Activated CD4-positive, alpha-beta T cell treated with anti-CD3 and anti-CD28 coated beads for 1 hour (primary cell): ENCODE measurements at places on chromosomes 16 and 17.

GRCh38 chr16:66292241-66292935 lies 74.1 kb upstream of the CDH5 start:
- DNase-seq = no peak

DNA sequence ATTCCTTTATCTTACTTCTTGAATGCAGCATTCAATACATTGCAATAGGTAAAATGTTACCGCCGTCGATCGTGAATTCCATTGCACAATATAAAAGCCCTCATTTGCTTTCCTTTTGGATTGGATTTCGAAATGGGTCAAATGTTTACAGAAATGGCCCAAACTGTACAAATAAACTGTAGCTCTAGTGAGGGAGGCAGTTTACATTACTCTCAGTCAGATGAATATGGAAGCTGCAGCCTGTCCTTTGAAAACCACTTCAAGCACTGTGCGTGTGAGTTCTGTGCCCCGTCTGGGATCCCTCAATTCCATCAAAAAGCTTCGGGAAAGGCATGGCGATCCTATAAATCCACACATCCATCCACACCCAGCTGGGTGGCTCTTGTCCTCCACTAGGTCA lies 258.6 kb upstream of the FOXF1 start:
- DNase-seq = no peak

DNA sequence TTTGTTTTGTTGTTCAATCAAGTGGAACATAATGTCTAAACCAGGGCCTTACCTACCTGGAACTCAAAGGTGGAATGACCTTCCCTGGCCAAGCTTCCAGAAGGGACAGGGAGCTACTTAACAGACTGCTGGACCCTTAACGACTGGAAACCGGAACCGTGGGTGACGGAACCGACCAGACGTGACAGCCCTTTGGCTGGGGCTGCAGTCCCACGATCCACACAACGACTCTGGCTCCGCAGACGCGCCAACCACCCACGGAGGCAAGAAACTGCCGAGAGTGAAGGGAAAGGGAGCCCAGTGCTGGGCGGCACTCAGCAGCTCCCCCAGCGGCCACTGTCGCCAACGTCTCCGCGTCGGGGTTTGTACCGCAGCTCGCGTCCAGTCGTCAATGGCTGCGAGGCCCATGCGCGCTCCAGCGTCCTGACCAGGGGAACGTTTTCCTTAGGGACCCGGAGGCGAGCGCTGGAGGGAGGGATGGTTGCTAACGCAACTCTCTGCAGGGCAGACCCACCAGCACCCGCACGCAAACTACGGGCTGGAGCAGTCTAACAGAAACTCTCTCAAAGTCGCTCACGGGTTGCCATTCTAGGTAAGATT lies 5.5 kb upstream of the KIF22 start:
- DNase-seq = peak; percentile 61

DNA sequence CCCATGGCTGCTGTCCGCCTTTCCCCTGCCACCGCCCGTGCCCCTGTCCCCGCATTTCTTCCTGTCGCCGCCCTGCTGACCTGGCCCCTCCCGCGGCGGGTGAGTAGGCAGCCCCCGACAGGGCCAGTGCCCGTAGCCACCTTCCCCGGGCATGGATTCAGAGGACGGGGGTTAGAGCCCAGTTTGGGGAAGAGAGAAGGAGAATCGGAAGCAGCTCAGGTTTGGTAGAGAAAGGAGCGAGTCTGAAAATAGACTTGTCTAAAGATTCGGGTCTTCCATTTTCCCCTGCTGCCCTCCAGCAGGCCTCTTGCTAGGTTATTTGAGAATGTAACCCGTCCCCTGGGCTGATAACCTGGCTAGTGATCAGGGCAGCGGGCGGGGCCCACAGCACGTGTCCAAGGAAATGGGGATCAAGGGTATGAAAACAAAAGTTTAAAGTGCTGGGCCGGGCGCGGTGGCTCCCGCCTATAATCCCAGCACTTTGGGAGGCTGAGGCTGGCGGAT lies 7.9 kb upstream of the CLDN9 start:
- no peak for DNase-seq

DNA sequence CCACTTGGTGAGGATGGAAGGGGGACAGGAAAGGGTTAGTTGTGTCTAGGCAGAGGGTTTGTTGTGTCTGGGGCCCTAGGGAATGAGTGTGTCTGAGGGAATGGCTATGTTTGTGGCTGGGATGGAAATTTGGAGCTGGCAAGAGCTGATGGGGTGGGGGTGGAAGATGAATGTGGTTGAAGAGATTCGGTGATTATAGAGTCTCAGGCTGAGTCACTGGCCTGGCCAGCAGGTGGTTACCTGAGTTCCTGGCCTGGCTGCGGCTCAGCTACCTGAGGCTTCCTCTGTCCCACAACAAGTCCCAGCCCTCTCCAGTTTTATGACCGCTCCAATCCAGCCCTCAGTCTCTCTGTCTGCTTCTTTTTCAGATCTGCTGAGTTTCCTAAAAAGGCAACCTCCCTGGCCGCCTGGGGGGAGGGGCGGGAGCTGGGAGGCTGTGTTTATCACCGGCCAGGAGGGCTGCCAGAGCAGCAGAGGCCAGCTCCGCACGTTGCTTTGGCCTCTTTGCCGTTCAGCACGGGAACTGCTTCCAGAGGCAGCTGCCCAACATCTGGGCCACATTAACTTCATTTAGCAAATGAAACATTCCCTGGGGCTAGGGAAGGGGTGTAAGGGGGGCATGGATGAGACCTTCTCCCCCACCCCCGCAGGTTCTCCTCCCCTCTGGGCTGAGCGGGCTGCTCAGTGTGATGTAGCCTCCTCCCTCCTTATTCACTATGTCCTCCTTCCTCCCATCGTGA lies 21.8 kb downstream of the ITGB3 start:
- no peak for DNase-seq

- no peak for DNase-seq
Measured at GRCh38 chr16:2149630-2150417, 1.4 kb downstream of the RAB26 start.

- no peak for DNase-seq
Measured at GRCh38 chr17:43025766-43026537, 921 bp downstream of the RND2 start.

DNA sequence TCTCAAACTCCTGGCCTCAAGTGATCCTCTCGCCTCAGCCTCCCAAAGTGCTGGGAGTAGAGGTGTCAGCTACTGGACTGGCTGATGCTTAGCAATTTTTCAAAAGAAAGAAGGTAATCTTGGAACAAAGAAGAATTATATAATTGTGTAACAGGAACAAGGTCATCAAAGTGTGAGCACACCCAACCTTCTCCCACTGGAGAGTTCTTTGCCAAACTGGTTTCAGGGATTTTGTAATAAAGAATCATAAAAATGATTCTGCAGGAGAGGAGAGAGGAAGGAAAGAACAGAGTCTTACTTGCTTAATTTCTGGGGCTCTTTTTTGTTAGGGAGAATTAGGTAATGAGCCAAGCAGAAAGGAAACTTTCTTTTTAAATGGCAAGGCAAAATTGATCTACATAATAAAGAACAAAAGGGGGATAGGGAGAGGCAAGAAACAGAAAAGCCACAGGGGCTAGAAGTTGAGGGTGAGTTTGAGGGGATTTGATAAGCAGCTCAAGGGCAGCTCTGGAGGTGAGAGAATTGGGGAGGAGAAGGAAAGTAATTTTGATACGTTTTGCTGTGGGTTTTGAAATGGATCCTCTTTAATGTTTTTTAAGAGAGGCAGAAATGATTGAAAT lies 21.3 kb downstream of the CHD9NB start:
- no peak for DNase-seq

DNA sequence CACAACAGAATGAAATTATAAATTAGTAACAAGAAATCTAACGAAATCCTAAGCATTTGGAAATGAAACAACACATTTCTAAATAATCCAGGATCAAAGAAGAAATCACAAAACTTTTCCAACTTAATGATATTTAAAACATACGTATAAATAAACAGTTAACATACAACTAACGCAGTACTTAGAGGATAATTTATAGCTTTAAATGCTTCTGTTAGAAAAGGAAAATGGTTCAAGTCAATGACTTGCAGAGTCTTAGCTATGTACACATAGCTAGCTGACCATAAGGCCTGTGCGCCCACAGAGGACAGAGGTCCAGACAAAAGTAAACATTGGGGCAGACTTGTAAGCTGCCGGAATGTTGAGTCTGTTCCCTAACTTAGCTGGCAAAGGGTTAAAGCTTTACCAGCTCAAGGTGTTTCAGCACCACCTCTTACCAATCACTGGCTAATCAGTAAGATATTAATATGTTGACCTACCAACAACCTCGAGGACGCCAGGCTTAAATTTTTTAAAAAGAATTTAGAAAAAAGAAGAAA lies 84.6 kb downstream of the PARN start:
- DNase-seq = no peak

DNA sequence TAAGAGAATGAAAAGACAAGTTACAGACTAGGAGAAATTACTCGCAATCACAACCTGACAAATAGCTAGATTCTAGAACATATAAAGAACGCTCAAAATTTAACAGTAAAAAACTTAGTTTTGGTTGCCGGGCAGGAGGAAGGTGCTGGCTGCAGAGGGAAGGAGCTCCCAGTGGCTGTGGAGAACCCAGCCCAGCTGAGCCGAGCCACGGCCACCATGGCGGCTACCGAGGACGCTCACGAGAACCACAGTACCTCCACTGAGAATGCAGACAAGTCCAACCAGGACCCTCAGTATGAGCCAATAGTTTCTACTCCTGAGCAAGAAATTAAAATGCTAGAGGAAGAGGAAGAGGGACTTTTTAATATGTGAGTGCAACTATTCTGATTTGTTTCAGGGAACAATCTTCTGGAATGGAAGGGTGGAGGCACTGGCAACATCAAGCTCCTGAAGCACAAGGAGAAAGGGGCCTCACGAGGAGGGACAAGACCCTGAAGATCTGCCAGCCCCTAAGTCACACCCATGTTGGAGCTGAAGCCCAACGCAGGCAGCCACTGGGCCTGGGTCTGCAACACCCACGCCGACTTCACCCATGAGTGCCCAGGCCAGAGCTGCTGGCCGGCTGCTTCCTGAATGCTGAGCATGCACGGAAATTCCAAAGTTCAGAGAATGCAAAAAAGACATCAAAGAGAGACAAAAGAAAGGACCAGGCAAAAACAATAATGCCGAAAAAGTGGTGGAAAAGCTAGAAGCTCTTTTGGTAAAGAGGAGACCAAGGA lies 55.0 kb downstream of the DNAH17 start:
- DNase-seq = no peak

- no peak for DNase-seq
Measured at GRCh38 chr16:46920402-46921068, 36.4 kb downstream of the GPT2 start.

DNA sequence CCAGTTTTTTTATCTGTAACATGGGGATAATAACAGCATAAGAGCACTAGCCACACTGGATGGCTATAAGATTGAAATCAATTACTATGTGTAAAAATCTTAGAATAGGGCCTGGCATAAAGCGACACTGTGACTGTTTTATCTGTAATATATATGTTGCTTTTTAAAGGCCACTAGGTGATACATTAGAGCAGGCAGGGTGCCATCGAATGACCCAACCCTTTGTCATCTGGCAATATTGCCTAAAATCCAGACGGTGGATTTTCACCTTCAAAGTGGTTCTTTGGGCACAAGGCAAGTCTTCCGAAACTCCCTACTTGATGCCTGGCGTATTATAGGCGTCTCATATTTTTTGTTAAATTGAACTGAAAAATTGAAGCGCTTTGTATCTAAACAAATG lies 69.1 kb downstream of the PRKCA start:
- DNase-seq = no peak

DNA sequence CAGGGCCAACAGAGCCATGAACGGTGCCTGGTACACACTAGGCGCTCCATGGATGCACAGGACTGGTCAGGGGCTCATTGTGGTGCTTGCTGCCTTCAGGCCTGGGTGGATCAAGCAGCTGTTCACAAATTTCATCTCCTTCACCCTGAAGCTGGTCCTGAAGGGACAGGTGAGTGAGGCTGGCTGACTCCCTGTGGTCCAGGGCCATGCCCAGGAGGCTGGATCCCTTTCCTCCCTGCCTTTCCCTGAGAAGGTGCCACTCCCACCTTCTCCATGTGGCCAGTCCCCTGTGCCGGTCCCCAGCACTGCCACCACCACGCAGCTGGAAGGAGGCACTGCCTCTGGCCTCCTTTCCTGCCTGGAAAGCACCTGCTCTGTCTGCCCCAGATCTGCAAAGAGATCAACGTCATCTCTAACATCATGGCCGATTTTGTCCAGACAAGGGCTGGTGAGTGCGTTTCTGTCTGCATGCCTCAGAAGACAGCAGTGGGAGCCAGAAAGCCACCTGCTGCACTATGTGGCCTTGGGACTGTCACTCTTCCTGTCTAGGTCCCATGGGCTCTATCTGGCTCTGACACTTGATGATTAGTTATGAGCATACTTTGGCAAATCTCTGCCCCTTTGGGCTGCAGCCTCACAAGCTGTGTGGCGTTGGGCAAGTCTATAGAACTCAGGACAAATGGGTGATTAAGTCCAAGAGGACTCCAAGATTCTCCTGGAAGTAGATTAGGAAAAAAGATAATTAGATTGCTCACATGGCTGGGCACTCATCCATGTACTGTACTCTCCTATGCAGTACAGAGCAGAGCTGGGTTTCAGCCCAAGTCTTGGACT lies 9.4 kb downstream of the CETP start:
- DNase-seq = no peak

- peak; percentile 56 for DNase-seq
Measured at GRCh38 chr17:77441130-77441920, 300.6 kb downstream of the SEC14L1 start.

- no peak for DNase-seq
Measured at GRCh38 chr16:75035410-75035968, 36.7 kb downstream of the ZNRF1 start.

DNA sequence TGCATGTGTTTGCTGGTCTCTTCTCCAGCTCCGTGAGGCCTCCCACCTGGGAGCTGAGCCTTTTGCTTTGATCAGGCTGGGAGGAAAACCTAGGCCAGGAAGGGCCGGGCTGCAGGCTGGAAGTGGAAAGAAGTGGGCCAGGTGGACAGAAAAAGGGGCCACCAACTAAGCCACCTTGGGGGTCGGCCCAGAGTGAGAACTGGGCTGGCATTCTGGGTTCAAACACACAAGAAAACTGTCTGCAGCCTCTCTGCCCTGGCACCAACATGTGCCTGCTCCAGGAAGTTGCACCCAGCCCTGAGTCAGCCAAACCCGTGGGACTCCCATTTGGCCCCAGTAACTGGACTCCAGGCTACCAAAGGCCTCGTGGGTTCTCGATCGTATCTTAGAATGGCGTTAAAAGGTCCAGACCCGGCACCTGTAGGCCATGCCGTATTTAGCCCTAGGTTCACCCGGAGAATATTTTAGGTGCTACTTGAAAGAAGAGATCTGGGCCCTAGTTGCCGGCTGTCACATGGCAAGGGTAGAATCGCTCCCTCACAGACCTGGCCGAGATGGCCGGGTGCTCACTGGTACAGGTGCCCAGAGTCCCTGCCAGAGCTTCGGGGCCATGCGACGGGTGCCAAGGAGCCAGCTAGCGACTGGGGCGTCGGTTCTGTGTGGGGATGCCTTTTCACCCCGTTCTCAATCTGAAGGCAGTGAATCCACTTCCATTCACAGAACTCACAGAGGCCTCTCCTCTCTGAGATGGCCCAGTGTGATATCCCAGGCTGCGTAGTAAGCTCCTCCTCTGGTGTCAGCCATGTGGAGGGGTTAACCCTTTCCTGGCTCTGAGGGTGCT lies 236.6 kb downstream of the MRTFB start:
- DNase-seq = no peak

- no peak for DNase-seq
Measured at GRCh38 chr16:54930005-54930868, at the start of gene IRX5. Gene IRX5 (plus strand): TSS chr16:54930865. CDS start chr16:54931199, 334 bp downstream.
